ENCODE measurements at places on chromosomes 16 and 17.

DNA sequence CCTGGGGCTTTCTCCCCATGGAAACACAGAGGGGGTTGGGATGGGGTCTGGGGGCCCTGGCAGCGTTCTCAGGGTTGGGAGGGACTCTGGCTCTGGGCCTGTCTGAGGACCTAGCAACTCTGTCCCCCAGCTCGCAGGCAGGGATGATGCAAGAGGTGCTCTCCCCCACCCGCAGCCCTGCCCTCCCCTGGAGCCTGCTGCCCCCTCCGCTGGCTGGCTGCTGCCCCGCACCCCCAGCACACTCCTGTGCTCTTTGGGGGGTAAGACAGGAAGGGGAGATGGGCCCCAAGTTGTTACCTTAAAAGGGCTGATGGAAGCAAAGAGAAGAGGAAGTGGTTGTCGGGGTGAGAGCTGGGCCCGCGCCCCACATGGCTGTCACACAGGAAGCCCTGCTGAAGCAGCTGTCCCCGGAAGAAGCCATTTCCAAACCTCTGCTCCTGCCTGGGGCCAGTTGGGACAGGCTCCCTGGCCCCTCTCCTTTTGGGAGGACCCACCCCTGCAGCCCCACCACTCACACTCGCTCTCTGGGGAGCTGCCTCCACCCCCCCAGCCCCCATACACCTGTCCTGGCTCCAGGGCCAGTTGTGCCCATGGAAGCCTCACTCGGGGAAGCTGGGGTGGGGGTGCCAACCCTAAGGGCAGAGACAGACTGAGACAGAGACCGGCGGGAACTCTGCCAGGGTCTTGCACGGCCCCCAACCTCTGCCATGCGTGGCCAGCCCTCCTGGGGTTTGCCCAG lies 2.5 kb downstream of the CORO1A start:
- peak; percentile 70 for DNase-seq

DNA sequence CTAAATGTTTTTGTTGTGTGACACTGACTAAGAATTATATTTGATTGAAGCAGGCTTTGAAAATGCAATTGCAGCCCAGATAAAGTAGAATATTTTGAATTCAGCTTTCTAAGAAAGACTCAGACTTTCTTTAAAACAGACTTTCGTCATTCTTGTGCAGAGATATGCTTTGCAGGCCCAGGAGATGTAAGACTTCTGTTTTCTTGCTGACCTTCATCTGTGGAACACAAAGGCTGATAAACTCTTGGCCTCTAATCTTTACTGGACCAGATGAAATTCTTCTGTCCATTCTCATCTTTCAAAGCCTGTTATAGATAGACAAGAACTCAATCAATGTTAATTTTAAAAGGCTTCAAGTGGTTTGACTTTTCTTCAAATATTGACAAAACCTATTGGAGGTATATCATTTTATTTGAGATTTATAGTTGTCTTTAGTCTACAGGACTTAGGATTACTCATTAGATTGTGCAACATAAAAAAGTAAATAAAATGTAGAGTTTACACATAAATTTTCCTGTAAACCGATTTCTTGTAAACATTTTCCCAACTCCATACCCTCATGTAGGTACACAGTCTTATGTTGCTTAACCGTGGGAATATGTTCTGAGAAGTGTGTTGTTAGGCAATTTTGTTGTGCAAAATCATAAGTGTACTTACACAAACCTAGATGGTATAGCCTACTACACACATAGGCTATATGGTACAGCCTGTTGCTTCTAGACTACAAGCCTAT lies 94.2 kb downstream of the MAP2K4 start:
- no peak for DNase-seq

- DNase-seq: no peak
Measured at GRCh38 chr16:75116081-75116910, at the start of gene LDHD. Gene LDHD, minus strand, starts transcription at chr16:75116780. Its CDS starts 60 bp downstream, at chr16:75116720.

GRCh38 chr17:48513097-48513496 lies 17.7 kb downstream of the HOXB1 start:
- DNase-seq: no peak

- no peak for DNase-seq
Measured at GRCh38 chr16:61370564-61370963, 665.7 kb downstream of the CDH8 start.

DNA sequence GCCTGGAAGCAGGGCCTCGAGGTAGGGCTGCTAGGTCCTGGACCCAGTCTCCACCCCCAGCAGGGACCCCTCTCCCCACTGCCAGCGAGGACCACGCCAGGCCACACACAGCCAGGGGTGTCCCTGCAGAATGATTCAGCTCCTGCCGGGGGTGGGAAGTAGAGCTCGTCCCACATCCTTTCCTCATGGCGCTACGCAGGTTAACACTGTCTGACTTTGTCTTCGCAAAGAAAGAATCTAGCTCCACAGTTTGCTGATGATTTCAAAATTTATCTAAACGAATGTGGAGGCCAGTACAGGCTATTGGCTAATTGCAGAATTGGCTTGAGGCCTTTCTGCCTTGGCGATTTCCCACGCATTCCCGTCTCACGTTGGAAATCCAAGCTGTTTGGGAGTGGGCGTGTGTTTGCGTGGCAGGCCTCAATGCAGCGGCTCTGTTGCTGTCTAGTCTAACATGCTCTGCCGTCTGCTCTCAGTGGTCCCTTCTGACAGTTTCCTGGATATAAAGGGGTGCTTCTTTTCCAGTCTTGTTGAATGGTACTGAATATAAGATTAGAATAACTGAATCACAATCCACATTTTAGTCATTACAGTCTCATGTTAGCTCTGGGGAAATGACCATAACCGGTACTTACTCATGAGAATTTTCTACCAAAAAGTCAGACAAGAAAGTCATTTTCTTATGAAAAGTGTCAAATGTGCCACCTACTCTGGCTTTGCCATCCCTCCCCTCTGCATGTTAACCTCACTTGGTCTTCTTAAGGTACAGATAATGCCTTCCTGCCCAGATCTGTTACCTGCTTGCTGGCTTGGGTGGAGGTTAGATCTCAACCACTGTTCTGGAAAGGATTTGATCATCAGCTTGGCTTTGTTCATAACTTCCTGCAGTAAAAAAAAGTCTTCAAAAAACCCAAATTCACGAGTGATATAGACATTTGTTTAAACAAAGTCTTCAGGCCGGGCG lies 252.4 kb downstream of the NTN1 start:
- no peak for DNase-seq

GRCh38 chr17:73293031-73293430 lies 18.8 kb downstream of the CDC42EP4 start:
- DNase-seq: no peak
